Mesothelial cell of epicardium (in vitro differentiated cells): ENCODE measurements at places on chromosomes 11 and 22.
A peak's percentile ranks its signal among the peaks of the same experiment; 100 is the strongest.

GRCh38 chr11:67675058-67675747 is 780 bp upstream of the ALDH3B2 start:
- no peak for DNase-seq

- DNase-seq: peak; percentile 80
Measured at GRCh38 chr22:29716814-29717545, 2.8 kb upstream of the CABP7 start.

DNA sequence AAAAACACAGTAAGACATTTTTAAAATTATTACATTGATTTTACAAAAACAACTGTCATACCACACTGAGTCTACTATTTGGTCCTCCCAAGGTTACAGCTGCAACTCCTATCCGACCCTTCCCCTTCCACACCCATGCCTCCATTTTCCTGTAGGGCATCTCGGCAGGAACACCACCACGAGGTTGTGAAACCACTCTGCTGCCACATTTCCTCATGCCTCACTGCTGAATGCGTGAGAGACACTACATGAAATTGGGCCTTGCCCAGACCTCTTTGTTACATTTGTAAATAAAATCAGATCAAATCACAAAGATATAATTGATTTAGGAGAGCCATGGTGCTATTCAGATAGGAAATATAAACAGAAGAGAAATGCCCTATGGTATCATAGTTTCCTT is 2.0 kb downstream of the ARHGAP32 start:
- no peak for DNase-seq

DNA sequence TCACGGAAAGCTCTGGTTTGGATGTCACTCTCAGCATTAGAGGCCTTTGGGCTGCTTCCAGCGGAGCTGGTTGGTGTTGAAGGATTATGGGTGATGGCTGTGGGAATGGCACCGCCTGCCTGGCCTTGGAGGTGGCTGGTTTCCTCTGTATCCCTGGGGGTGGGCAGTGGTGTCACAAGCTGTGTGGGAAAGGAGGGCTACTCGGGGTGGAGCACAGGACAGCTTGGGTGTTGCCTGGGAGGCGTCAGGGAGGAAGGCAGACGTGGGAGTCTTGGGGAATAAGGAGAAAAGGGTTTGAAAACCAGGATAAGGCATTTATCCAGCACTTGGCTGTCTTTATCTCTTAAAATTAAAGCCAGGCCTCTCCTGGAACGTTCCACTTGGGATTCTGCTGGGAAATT is 71.8 kb downstream of the ADAMTS15 start:
- no peak for DNase-seq

DNA sequence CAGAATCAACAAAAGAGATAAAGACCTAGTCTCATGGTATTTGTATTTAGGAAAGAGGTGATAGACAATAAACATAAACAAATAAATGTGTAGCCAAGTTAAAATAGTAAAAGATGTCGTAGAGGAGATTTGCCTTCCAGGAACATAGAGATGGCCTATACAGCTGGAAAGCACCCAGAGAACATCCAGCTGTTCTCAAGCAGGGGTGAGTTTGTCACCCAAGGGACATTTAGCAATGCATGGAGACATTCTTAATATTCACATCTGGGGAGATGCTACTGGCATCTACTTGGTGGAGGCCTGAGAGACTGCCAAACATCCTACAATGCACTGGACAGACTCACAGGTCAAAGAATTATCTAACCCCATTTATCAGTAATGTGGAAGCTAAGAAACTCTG is 88.3 kb downstream of the C11orf87 start:
- no peak for DNase-seq

- DNase-seq: peak; percentile 40
Measured at GRCh38 chr22:29765905-29766631, 739 bp downstream of the ZMAT5 start.

DNA sequence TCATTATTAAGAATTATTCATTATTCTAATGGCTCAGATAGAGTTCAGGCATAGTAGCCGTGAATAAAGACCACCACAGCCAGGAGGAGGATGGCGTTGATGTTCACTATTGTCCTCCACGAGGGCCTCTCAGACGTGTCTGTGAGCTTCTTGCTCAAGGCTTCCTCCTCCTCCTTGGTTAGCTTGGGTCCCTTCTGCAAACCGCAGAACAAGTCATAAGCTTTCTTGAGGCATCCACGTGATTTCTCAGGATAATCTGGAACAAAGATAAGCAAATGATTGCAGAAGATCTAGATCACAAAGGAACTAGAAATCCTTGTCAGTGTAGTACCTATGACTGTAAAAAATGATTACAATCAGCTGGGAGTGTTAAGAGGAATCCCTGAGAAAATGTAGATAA is 13.6 kb upstream of the RFPL2 start:
- DNase-seq: no peak

DNA sequence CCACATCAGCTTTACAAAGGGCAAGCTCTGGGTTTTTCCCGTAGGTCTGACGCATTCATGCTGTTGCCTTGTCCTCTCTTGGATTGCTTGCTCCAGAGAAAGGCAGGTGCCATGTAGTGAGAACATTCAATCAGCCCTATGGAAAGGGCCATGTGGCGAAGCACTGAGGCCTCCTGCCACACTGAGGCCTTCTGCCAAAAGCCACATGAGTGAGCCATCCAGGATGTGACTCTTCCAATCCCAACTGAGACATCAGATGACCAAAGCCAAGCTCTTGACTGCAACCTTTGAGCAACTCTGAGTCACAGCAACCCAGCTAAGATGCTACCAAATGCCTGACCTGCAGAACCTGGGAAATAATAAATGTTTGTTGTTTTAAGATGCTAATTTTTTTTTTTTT is 9.0 kb upstream of the PANX3 start:
- no peak for DNase-seq

DNA sequence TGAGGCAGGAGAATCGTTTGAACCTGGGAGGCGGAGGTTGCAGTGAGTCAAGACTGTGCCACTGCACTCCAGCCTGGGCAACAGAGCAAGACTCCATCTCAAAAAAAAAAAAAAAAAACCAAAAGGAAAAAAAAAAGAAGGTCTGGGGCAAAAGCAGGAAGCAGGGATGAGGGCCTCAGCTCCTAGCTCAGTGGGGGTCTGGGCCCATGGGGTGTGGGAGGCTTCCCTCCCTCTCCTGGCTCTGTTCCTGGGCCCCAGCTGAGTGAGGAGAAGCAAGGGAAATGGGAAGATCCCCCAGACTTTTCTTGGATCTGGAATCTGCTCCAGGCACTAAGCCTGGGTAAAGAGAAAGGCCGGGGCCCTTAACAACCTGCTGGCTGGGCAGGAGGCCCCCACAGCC is 8.9 kb downstream of the CHRM1 start:
- DNase-seq: no peak

- no peak for DNase-seq
Measured at GRCh38 chr11:121163658-121164308, 62.7 kb downstream of the TECTA start.

DNA sequence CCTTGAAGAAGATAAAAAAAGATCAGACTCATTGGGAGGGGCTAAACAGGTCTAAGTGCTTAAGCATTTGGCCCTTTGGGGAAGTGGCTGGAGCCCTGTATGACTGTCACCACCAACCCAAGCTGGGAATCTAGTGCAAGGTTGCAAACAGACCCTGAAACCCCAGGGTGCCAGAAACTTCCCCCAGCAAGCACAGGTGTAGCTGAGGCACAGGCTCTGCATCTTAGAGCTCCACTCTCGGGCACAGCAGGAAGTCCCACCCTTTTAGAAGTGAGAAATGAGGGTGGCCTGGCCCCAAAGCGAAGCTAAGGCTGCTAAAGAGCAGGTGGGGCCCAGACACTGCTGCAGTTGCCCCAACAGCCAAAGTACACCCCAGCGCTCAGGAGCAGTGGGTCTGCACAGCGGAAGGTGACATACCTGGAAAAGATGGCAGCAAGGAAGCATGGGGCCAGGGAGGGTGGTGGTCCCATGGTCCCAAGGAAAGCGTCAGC is 5.8 kb upstream of the KDM2A start:
- no peak for DNase-seq

GRCh38 chr22:27443306-27443705 is 358.2 kb downstream of the MN1 start:
- no peak for DNase-seq

GRCh38 chr11:37978647-37979046 is 1380.6 kb upstream of the RAG2 start:
- no peak for DNase-seq

- DNase-seq: no peak
Measured at GRCh38 chr22:41656556-41656955, 32.1 kb downstream of the SNU13 start.

DNA sequence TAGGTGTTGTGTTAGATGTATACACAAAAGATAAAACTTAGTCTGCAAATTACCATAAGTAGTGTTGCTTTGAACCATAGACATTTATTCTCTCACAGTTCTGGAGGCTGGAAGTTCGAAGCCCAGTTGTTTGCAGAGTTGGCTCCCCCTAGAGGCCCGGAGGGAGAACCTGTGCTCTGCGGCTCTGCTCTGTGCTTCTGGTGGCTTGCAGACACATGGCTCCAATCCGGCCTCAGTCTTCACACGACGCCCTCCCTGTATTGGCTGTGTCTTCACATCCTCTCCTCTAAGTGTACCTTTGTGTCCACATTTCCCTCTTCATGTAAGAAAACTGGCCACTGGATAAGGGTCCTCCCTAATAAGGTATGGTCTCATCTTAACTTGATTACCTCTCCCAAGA is 128.4 kb downstream of the OPCML start:
- DNase-seq: no peak

DNA sequence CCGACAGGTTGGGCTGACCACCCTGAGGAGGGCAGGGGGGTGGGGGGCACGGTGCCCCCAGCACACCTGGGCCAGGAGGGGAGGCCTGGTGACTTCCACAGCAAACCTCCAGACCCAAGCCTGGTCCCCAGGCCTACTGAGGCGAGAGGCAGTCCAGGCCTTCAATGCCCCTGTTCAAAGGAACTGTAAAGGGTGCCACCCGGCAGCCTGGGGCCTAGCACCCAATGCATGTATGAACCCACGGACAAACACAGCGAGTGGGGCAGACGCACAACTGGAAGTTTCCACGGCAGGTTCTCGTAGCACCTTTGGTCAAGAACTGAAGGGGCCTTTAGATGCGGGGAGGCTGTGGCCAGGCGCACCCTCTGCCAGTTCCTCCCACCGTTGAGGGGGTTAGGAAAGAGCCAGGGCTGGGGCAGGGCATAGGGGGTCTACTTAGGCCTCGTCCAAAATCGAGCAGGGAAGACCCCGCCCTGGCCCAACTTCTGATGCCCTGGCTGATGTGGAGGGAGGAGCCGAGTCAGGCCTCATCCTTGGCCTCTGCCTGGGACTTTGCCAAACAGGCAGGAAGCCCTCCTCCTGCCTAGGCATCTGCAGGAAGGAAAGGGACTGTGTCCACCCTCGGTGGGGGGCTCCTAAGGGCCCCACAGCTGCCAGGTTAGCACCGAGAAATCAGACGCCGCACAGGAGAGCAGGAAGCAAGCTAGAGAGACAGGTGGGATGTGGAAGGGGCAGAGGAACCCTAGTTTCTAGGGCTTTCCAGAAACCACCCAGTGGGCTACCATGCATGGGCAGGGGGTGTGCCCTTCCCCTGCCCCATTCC is 6.6 kb downstream of the CBX6 start:
- DNase-seq: no peak

GRCh38 chr11:48099916-48100446 is 116.6 kb upstream of the OR4B1 start:
- DNase-seq: no peak

GRCh38 chr11:10728789-10729472 is 22.1 kb upstream of the CTR9 start:
- peak; percentile 62 for DNase-seq

- DNase-seq: no peak
Measured at GRCh38 chr11:12182302-12182675, 71.9 kb downstream of the MICAL2 start.

DNA sequence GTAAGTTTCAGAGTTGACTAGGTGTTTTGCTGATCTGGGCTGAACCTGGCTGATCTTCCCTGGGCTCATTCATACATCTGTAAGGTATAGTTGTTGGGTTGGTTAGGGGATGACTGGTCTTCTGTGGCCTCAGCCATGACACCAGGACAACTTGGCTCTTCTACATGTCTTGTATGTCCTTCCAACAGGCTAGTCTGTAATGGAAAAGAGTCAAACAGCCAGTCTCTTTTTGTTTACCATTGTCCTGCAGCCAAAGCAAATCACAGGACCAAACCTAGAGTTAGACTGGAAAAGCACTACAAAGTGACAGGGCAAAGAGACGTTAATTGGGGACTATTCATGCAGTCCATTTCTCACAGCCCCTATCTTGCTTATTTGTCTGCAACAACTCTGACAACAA is 17.8 kb downstream of the SERPING1 start:
- DNase-seq: no peak

DNA sequence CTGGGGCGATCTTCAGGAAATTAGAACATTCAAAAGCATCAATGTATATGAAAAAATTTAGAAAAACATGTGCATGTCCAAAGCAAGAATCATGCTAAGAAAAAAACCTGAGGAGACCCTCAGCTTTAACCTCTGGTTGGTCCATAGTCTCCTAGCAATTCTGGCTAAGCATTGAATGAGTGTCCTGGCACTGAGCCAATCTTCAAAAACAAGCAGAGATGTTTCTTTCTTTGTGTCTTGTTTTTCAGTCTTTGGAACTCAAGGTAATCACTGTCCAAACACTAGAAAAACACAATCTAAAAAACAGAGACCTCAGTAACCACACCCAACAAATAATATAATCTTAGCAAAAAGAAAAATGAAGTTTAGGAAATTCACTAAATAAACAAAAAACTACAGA is 205.4 kb upstream of the CARD18 start:
- DNase-seq: no peak

DNA sequence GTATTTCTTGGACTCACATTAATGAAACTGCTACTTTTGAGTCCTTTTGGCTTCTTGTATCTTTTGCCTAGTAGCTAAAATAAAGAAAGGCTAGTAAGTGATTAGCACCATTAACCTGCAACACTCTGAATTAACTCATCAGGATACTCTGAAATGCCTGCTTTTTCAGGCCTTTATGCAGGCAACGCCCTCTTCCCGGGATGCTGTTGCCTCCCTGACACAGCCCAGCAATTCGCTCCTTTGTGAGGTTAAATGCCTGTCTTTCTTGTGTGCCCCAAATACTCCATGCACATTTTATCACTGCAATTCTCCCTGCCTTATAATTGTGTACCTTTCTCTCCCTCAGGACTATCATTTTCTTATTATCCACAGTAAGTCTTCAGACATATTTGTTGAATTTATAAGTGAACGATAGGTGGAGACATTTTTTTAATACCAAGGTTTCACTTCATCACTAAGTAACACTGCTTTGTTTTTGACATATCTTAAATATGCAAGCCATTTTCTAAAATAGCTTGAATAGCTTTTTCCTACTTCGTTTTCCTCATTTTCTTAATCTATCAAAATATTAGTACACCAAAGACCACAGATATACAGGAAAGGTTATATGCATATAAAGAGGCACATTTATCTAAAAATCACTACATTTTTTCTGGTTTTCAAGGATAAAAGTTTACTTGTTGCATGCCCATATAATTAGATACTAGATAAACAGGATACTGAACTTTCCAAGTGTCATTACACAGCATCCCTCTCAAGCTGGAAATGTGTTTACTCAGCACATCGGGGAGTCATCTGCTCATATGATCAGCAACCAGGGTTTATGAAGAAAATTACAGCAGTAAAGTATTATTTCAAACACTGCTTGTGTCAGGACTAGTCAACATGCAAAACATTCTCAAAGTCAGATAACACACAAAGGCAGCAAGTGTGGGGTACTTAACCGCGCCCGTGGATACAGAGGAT is 48.5 kb upstream of the DDI1 start:
- DNase-seq: no peak
